CD8-positive, alpha-beta T cell (primary cell): ENCODE measurements at places on chromosomes 3 and 15.

DNA sequence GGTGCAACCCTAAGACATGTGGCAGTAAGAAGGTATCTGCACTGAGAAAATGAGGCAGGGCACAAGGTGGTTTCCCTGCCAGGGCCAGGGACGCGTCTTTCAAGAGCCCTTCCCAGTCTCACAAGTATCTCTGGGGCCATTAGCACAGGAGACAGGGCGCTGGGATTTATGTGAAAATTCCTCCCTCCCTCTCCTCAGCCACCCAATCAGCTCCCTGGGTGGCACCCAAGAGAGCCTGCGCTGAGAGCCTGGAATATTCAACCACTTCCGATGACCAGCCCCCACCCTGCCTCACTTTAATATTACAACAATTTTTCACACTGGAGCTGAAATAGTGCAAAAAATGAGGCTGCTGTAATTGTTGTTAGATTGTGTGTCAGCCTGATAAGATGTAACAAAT is 26.1 kb downstream of the SEC61A1 start:
- DNase-seq: no peak

GRCh38 chr3:45552031-45552793 is 42.3 kb upstream of the LIMD1 start:
- no peak for DNase-seq

GRCh38 chr3:55416331-55416821 is 70.7 kb downstream of the WNT5A start:
- no peak for DNase-seq

- DNase-seq: no peak
Measured at GRCh38 chr3:171218069-171218468, 191.5 kb upstream of the SLC2A2 start.

DNA sequence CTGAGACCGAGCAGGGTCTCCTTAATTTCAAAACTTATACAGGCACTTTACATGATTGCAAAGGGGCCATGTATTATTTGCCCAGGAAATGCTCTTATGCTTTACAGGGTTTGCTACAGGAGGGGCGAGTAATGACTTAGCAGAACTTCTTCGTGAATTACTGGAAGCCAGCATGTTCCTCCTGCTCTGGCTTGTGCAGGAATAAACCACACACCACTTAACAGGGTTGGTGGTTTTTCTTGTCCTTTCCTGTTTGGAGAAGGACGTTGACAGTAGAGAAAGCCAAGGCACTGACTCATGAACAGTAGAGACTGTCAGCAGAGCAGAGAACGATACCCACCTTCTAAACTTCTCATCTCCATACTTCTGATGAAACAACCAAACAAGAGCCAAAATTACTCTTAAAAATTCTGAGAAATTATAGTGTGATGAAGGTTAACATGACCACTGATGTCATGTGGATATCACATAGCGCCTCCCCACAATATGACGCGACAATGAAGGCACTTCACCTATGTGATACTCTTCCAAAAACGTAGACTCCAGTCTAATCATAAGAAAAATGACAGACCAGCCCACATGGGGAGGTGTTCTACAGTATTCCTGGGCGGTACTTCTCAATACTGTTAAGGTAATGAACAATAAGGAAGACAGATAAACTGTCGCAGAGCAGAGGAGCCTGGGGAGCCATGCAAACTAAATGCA is 24.7 kb upstream of the MCTP2 start:
- no peak for DNase-seq

DNA sequence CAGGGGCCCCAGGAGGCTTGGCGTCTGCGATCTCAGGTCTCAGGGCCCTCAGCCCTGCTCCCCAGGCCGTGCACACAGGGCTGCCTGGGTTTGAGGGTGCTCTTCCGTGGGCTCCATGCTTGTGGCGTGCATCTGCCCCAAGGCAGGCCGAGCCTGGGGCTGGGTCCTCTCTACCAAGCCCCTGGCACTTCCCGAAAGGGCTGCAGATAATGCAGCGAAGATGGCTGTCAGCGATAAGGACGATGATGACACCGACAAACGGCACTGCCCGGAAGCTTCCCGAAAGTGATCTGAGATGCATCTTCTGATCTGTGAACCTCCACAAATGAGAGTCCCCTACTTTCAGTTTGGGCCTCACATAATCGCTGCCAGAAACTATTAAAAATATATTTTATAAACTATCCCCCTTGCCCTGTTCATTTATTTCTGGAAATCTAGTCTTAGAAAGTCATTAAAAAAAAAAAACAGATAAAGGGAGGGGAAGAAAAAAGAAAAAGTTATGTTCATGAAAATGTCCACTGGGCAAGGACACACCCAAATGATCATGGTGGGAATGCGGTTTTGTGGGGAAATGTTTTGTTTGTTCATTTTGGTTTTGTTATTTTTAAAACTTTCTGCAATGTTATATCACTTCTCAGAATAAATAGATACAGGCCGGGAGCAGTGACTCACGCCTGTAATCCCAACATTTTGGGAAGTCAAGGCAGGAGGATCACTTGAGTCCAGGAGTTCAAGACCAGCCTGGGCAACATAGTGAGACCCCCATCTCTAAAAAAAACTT is 51.5 kb downstream of the RPN1 start:
- DNase-seq: no peak

- no peak for DNase-seq
Measured at GRCh38 chr3:29156086-29156715, 124.7 kb upstream of the RBMS3 start.

GRCh38 chr3:129040579-129041300 is 19.8 kb upstream of the GP9 start:
- DNase-seq: no peak

GRCh38 chr3:172201870-172202236 is 162.5 kb downstream of the FNDC3B start:
- DNase-seq: no peak

DNA sequence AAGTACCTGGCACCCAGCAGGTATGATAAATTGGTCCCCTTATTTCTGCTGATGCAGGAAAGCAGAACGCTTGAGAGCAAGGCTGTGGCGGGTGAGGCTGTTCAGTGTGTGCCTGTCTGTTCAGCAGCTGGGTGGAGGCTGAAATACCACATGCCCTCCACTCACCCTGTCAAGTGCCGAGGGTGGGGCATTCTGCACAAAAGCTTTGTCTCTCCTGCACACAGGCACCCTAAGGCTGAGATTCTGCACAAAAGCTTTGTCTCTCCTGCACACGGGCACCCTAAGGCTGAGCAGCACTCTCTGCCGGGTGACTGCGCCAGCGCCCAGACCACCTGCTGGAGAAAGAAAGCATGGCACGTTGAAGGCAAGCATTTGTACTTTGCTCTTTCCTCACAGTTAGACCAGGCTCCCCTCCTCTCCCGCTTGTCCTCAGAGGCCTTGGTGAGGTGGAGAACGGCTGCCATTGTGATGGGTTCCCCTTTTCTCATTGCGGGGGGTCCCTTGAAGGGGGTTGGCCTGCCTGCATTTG is 97.5 kb downstream of the BDH1 start:
- DNase-seq: peak; percentile 28

- no peak for DNase-seq
Measured at GRCh38 chr3:89042236-89042835, 65.1 kb upstream of the EPHA3 start.

GRCh38 chr15:39034816-39035215 is 470.2 kb upstream of the RASGRP1 start:
- no peak for DNase-seq

GRCh38 chr3:98376631-98377030 is 13.8 kb upstream of the OR5K3 start:
- no peak for DNase-seq

DNA sequence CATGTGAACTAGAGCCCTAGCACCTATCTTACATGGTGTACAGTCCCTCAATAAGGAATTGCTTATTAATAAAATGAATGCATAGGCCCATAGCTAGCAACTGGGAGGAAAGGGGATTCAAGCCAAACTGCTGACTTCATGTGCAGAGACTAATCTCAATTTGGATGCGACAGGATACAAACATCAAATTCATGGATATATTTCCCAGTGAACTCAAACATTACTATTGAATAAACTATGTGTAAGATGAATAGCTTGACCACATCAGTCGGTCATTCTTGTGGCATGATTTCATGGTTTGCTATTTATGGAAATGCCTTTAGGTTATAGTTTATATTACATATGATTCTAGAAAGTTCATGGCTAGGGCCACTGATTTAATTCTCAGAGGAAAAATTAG is 268.6 kb upstream of the SLITRK3 start:
- DNase-seq: no peak

GRCh38 chr15:51267051-51267702 is 71.2 kb downstream of the CYP19A1 start:
- DNase-seq: no peak
